ENCODE measurements at places on chromosomes 2 and 18.
A peak's percentile ranks its signal among the peaks of the same experiment; 100 is the strongest.

GRCh38 chr2:194559964-194560363 lies 1097.1 kb upstream of the SLC39A10 start:
- DNase-seq, result no peak
- no peak overlapping the region for H3K27ac ChIP-seq
- no peaks in the 10 kb centered on the region for H3K36me3 ChIP-seq
- H3K4me1 ChIP-seq, result no peaks in the 10 kb centered on the region
- H3K27me3 ChIP-seq, result no peaks in the 10 kb centered on the region
- no peak overlapping the region for H3K4me3 ChIP-seq

GRCh38 chr2:10344105-10345066 lies 41.7 kb downstream of the HPCAL1 start:
- H3K27ac ChIP-seq, result peak overlapping the region; percentile 3
- H3K4me1 ChIP-seq, result peaks cover 30% of the 10 kb centered on the region
- no peak overlapping the region for H3K4me3 ChIP-seq
- no peak for DNase-seq

- no peak overlapping the region for H3K27ac ChIP-seq
- H3K36me3 ChIP-seq, result no peaks in the 10 kb centered on the region
- peaks cover 34% of the 10 kb centered on the region for H3K27me3 ChIP-seq
- no peak overlapping the region for H3K4me3 ChIP-seq
Observed at GRCh38 chr2:237289139-237289538, 124.8 kb downstream of the COL6A3 start.

DNA sequence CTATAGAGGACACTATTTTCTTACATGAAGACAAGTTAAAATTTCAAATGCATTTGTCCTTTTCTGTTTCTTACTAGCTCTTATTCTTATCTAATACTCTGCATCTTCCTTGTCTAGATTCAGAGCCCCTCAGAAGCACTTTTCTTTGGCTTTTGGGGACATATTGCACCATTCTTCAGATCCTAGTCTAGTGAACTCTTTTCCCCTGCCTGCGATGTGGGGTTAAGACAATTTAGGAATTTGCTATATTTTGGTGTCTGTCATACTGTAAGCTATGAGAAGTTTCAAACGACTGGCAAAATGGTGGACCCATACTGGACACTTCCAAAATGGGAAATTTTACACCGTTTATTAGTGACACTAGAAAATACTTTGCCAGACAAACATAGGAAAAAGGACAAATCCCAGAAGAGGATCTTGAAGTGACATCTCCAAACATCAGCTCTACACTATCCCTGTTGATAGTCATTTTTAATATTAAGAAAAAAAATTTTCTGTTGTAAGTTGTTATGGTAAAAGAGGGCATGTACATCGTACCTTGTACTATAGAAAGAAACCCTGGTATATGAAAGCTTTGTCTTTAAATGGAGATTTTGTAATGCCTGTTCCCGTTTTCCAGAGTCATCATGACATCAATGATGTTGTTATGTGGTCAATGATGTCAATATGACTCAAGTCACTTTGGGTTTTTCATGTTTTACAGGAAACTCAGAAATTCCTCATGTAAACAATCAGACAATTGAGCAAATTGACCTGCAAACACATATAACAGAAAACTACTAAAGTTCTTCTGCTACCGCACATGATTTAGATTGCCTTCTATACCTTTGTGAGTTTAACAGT lies 4.4 kb upstream of the KYNU start:
- no peaks in the 10 kb centered on the region for H3K4me1 ChIP-seq
- no peak overlapping the region for H3K4me3 ChIP-seq
- no peaks in the 10 kb centered on the region for H3K36me3 ChIP-seq
- H3K27ac ChIP-seq, result no peak overlapping the region
- DNase-seq, result no peak
- peaks cover 3% of the 10 kb centered on the region for H3K27me3 ChIP-seq

DNA sequence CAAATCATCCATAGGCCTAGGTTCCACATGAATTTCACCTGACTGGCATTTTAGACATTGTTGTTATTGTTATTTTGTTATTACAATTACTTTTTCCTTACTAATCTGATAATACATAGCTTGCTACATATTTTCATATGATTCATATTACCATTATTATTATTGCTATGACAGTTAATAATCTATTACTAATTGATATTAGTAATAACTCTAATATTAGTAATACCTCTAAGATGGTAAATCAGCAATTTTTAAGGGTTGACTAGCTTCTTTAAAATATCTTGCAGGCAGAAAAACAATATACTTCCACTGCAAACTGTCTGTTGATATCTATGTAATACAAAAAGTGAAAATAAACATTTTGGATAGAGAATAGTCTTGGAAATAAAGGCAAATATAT lies 48.6 kb upstream of the UBE2E3 start:
- H3K4me1 ChIP-seq, result no peaks in the 10 kb centered on the region
- H3K27ac ChIP-seq, result no peak overlapping the region
- DNase-seq, result no peak
- peaks cover 6% of the 10 kb centered on the region for H3K27me3 ChIP-seq
- H3K36me3 ChIP-seq, result no peaks in the 10 kb centered on the region

GRCh38 chr2:75790814-75791467 lies 80.2 kb upstream of the GCFC2 start:
- no peak overlapping the region for H3K27ac ChIP-seq
- H3K4me3 ChIP-seq, result no peak overlapping the region
- H3K36me3 ChIP-seq, result no peaks in the 10 kb centered on the region

Data from T-helper 2 cell treated with Interferon-gamma antibody and Interleukin-4, amounts not matched to agents 5 μg/mL and 100 μg/mL, for 36 hours (primary cell).